CD4-positive, CD25-positive, alpha-beta regulatory T cell (primary cell): ENCODE measurements at places on chromosomes 12 and 14. TPM values are rescaled to one million over a fixed set of nuclear protein-coding genes. Genes with fewer than 3 reads are reported as not detected.

DNA sequence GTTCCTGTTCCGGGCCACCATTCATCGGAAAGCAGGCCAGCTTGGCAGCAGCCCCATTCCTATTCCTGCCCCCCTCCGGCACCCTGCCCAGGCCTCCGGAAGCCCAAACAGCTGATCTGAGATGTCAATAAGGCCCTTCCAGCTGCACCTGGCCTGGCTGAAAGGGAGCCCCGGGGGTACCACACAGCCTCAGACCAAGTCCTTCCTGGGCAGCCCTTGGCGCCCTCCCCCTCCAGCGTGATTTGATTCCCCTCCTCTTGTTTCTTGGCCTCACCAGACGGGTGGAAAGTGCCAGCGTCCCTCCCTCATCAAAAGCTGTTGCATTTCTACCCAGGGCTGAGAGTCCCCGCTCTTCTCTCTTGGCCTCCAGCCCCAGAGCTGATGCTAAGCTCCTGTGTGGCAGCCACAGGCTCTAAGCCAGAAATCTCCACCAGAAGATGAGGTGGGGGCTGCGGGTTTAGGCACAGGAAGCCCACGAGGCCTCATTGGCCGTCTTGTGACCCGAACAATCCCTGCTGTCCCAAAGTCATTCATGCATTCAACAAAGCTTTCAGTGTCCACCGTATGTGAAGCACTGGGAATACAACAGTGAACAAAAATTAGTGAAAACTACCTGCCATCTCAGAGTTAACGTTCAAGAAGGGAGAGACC is 215.4 kb downstream of the SLC41A2 start:
- H3K36me3 ChIP-seq, result no peaks in the 10 kb centered on the region
- H3K27me3 ChIP-seq, result no peaks in the 10 kb centered on the region
- no peak for DNase-seq
- H3K4me1 ChIP-seq, result peaks cover 62% of the 10 kb centered on the region
- H3K4me3 ChIP-seq, result no peak overlapping the region
- H3K27ac ChIP-seq, result no peak overlapping the region

DNA sequence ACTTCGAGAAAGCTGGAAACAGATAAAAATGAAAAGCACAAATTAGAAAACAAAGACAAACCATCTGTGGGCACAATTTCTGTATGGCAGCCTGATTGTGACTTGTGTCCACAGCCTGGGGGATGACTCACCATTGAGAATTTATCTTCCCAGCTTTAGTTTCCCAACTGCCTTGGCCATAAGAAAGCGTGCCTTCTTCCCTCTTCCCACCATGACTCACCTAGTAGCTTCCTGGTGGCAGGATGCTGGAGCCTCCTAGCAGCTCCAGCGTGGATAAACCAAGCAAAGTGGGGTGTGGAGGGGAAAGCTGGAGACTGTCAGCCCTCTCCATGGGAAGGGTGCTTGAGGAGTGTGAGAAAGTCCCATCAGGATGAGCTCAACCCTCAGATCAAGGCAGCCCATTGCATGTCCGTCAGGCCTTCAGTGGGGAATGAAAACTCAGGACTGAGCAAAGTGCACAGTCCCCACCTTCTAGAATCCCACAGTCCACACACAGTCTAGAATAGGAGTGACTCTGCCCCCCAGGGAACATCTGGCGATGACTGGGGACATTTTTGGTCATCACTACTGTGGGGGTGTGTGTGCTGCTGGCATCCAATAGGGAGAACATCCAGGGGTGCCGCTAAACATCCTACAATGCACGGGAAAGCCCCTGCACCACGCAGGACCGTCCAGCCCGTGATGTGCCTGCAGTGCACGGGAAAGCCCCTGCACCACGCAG is 22.4 kb upstream of the SERPINA6 start:
- H3K4me1 ChIP-seq, result no peaks in the 10 kb centered on the region
- H3K4me3 ChIP-seq, result no peak overlapping the region
- H3K36me3 ChIP-seq, result no peaks in the 10 kb centered on the region
- DNase-seq, result no peak

DNA sequence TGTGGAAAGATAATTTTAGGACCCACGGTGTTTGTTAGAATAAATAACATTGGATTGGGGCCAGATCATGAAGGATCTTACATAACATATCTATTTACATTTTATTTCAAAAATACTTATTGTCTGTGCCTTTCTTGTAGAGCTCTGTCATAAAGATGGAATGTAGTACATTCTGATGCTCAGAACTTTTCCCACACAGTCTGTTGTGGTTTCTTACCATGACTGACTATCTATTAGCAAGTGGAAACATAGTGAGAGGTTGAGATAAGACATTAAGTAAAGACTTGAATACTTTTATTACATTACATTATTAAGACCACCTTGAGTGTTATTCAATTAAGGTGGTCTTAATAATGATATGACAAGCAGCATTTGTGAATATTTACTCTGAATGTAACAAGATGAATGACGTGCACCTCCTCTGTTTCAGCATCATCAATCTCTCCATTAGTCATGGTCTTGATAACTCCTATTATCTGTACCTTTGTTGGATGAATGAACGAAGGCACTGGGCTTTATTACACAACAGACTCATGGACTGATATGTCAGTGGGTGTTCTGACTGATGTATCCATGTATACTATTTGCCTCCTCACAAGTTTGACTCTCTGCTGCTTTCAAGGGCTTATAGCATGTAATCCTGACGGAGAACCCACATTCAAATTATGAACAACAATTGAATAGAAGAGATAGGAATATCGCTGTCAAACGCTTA is 883.0 kb upstream of the FLRT2 start:
- no peak overlapping the region for H3K27ac ChIP-seq
- no peak overlapping the region for H3K4me3 ChIP-seq
- H3K4me1 ChIP-seq, result no peaks in the 10 kb centered on the region
- DNase-seq, result no peak
- H3K27me3 ChIP-seq, result no peaks in the 10 kb centered on the region
- no peaks in the 10 kb centered on the region for H3K36me3 ChIP-seq

DNA sequence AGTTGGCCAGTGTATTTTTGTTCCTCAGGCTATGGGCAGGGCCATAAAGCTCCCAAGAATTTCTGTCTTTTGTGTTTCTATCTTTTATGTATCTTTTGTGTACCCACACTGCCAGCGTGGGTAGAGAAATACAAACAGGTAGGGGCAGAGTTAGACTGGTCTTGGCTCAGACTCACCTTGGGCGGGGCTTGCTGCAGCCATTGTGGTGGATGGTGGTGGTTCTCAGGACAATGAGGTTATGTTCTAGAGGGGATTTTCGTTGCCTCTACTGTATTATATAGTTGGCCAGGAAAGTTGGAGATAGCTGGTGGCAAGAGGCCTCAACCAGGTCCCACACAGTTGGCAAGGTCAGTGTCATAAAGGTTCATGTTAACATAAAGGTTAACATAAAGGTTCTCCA is 977.5 kb upstream of the LRFN5 start:
- DNase-seq, result no peak
- H3K4me1 ChIP-seq, result no peaks in the 10 kb centered on the region
- H3K36me3 ChIP-seq, result no peaks in the 10 kb centered on the region
- no peak overlapping the region for H3K4me3 ChIP-seq
- no peak overlapping the region for H3K27ac ChIP-seq

DNA sequence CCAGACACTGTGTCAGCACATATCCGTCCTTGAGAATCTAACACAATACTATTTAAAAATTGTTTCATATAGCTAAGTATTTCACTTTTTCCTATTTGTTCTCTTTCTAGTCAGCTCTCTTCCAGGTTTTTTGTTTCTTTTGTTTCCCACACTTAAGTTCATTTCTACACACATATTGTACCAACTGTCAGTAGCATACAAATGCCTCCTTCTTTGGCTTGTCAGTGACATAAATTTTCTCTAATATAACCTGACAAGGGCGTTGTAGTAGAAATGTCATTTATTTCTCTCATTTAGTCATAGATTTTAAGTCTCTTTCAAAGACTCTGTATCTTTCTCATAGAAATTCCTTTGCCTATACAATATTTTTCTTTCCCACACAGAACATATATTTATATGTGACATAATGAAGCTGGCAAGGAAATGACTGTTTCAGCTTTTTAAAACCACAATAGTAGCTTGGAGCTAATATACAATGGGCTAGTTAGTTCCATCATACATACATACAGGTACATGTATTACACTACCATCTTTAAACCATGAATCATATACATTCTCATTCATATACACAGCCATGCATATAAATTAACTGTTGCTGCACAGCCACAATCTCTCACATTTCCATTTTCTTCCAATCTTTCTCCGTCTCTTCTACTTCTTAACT is 42.3 kb upstream of the EPS8 start:
- H3K4me1 ChIP-seq, result no peaks in the 10 kb centered on the region
- no peaks in the 10 kb centered on the region for H3K36me3 ChIP-seq
- DNase-seq, result no peak
- no peak overlapping the region for H3K4me3 ChIP-seq

- no peak overlapping the region for H3K4me3 ChIP-seq
- DNase-seq, result no peak
- no peaks in the 10 kb centered on the region for H3K36me3 ChIP-seq
- H3K27ac ChIP-seq, result no peak overlapping the region
- H3K27me3 ChIP-seq, result peaks cover 17% of the 10 kb centered on the region
Observed at GRCh38 chr14:77154421-77154820, 12.8 kb upstream of the ZDHHC22 start.

The MYH6 gene
- total RNA-seq, result not detected

The CHGA gene
- total RNA-seq, result not detected
